ENCODE measurements at places on chromosomes 2 and 18.

DNA sequence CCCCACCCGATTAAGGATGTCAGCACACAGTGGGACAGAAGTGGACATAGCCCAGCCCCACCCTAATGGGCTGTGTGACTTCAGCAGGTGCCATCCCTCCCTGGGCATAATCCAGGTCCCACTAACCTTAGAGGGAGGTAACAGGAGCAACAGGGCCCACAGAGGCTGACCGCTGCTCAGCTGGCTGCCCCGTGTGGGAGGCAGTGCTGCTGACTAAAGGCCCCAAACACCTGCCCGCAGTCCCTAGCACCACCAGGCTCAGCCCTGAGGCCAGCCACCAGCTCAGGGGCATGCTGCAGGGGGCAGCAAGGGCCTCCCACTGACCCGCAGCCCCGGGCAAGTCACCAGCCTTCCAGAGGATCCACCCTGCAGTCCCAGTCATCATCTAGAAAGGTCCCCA is 14.6 kb downstream of the BIN1 start:
- no peak for DNase-seq

GRCh38 chr18:54100920-54101470 is 123.5 kb downstream of the MBD2 start:
- no peak for DNase-seq

DNA sequence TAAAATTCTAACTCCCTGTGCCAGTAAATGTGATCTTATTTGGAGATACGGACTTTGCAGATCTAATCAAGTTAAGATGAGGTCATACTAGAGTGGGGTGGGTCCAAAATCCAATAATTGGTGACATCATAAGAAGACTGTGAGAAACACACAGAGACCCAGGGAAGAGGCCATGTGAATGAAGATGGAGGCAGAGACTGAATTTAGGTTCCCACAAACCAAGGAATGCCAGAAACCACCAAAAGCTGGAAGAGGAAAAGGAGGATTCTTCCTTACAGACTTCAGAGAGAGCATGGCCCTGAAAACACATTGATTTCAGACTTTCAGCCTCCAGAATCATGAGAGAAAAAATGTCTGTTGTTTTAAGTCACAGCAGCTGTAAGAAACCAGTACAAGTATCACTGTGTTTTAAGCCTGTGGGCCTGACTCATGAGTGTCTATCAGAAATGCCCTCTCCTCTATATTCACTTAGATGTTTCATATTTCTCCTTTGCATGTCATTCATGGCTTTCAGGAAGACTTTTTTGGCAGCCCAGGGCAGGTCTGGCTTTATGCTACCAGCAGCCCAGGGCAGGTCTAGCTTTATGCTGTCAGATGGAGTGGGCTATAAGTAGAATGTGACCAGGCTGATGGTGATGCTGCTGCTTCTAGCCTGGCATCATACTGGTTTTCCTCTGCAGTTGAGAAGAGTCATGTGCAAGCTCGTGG is 100.0 kb downstream of the SPOPL start:
- DNase-seq, result no peak

- DNase-seq, result no peak
Measured at GRCh38 chr2:64262071-64262470, 117.9 kb upstream of the PELI1 start.

GRCh38 chr18:4369705-4370104 is 85.4 kb downstream of the DLGAP1 start:
- DNase-seq, result no peak

DNA sequence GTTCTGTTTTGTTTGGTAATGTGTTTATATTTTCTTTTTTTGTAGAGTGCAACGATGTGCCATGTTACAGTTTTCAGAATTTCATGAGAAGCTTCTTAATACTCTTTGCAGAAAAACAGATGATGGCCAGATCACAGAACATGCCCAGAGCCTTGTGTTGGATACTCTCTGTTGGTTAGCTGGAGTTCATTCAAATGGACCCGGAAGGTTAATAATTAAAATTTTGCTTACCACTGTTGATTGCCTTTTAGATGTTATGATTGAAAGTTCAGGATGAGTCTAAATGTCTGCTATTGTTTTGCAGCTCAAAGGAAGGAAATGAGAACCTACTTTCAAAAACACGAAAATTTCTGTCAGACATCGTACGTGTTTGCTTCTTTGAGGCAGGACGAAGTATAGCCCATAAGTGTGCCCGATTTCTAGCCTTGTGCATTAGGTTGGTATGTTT is 85.2 kb downstream of the BIRC6 start:
- DNase-seq, result no peak

GRCh38 chr2:65386344-65386743 is 46.1 kb downstream of the SPRED2 start:
- DNase-seq, result no peak

DNA sequence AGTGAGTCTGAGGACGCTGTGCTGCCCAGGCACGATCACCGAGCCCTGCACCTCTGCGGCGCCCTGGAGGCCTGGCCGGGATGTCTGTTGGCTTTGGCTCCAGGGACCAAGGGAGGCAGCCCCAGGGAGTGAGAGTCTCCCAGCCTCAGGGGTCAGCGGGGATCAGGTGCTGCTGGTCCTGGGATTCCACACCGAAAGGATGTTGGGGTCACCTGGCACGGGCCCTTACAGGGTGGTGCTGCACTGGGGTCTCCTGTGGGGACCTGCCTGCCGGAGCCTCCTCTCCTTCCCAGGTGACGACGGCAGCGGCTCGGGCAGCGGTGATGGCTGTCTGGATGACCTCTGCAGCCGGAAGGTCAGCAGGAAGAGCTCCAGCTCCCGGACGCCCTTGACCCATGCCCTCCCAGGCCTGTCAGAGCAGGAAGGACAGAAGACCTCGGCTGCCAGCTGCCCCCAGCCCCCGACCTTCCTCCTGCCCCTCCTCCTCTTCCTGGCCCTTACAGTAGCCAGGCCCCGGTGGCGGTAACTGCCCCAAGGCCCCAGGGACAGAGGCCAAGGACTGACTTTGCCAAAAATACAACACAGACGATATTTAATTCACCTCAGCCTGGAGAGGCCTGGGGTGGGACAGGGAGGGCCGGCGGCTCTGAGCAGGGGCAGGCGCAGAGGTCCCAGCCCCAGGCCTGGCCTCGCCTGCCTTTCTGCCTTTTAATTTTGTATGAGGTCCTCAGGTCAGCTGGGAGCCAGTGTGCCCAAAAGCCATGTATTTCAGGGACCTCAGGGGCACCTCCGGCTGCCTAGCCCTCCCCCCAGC is 30.5 kb downstream of the GPC1 start:
- DNase-seq, result no peak

GRCh38 chr18:28050545-28050944 is 126.4 kb downstream of the CDH2 start:
- DNase-seq, result no peak

GRCh38 chr18:55337908-55338521 is 250.0 kb downstream of the TCF4 start:
- no peak for DNase-seq

DNA sequence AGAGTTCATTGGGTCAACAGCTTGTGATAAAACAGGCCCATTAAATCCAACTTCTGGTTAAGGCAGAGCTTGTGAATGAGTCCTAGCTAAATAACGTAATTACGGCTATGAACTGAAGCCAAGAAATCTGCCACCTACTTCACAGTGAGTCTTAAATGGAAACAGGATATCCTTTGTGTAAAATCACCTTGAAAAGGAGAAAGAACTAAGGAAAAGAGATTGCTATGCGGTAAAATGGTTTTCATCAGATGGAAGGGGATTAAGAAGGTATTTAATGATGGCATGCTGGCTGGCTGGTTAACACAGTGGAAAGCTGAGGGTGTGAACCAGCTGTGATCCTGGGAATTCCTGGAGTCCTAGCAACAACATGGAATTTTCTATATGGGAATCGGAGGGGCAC is 156.6 kb downstream of the DOK6 start:
- DNase-seq, result peak; percentile 13

DNA sequence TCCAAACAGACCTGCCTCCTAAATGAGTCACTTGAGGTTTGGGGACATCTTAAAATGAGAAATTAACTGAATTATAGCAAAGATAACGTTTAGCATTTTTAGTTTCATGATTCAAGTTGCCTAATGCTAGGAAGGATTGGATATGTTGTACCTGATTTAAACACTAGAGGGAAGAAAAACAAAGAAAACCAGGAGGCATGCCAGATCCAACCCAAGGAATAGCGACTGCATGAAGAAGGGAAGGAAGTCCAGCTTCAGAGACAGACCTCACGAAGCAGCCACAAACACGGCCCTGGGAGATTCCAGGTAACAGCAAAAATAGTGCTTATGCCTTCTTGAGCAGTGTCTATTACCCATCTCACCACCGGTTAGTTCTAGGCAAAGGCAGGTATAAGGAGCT is 499.9 kb upstream of the SPHKAP start:
- DNase-seq, result no peak

DNA sequence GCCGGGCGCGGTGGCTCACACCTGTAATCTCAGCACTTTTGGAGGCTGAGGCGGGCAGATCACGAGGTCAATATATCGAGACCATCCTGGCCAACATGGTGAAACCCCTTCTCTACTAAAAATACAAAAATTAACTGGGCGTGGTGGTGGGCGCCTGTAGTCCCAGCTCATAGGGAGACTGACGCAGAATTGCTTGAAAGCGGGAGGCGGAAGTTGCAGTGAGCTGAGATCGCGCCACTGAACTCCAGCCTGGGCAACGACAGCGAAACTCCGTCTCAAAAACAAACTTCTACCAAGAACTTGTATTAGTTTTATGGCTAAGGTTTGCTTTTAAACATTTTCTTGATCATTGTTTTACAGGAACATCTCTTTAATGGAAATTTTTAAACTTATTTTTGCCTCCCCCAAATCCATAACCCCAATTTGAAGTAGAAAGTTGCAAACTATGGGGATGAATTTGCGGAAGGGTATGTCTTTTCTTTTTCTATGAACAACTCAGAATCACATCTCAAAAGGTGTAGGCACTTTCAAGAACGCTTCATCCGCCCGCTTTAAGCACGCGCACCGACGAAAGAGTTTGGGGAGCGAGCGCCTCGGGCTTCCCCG is 46.8 kb upstream of the PTMA start:
- no peak for DNase-seq

DNA sequence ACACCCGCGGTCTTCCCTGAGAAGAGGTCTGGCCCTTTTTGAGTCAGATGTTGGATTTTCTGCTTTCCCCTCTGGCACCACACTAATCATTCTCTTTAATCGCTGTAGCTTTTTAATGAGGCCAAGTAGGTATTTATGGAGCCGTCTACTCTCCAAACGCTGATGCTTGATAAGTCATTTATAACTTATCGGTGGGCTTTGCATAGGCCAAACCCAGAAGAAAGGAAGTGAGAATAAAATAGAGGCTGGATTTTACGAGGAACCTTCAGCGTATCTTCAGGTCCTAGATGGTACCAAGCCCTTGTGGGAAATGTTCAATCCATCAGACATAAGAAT is 142.5 kb upstream of the CTAGE1 start:
- DNase-seq, result no peak

DNA sequence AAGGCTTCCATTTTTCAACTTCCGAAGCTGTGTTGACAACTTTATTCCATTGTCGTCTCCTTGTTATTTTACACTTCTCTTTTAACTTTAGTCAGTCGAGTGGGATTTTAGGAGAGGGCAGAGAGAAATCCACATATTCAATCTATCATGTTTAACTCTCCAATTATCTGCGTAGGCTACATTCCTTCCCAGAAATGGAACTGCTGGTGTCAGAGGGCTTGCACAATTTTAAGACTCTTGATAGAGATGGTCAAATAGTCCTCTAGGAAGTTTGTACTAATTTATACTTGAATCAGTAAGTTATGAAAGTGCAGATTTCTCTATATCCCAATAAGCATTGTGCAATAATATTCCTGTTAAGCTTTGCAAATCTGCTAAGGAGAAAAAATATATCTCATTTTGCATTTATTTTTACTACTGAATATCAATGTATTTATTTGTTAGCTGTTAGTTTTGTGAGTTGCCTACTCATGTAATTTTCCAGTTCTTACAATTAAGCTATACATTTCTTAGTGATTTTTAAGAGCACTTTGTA is 95.6 kb downstream of the CYP26B1 start:
- no peak for DNase-seq

- DNase-seq, result no peak
Measured at GRCh38 chr2:222783592-222783991, 77.2 kb upstream of the ACSL3 start.

DNA sequence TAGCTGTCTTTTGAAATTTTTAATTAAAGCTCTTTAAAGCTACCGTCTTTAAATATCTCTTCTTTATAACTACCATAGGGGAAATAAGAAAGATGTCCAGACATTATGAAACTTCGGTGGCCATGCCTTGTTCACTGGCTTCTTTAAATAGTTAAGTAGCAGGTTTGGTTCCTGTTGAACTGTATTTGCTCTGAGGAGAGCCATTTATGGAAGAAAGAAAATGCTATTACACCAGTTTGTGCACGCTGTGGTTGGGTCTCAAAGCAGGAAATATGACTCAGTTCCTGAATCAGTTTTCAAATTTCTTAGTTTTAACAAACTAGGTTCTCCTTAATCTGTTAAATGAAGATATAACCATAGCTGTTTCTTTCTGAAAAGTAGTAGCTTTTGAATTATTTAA is 12.2 kb downstream of the ARPC2 start:
- no peak for DNase-seq

- no peak for DNase-seq
Measured at GRCh38 chr18:59881728-59882656, 17.8 kb upstream of the PMAIP1 start.

GRCh38 chr2:128748835-128749605 is 430.4 kb upstream of the HS6ST1 start:
- DNase-seq, result no peak

DNA sequence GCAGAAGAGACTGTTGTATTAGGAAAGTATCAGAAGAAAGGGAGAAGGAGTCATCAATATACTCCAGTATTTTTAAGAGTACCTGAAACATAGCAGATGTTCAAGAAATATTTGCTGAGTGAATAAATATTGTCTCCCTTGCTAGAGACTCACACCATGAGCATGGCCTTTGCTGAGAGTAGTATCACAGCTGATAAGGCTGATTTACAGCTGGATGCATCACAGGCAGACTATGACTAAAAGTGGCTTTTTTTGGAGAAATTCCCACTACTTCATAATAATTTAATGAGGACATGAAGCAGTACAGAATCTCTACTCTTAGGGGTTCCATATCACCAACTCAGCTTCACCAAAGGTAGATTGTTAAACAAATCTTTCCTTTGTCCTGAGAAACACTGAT is 373.3 kb downstream of the RBM43 start:
- no peak for DNase-seq

GRCh38 chr18:31061945-31062344 is 19.4 kb upstream of the DSC3 start:
- DNase-seq, result no peak

DNA sequence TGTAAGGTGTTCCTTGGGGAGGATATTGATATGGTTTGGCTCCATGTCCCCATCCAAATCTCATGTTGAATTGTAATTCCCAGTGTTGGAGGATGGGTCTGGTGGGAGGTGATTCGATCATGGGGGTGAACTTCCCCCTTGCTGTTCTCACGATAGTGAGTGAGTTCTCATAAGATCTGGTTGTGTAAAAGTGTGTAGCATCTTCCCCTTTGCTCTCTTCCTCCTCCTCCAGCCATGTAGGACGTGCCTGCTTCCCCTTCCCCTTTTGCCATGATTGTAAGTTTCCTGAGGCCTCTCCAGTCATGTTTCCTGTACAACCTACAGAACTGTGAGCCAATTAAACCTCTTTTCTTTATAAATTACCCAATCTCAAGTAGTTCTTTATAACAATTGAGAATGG is 458.7 kb downstream of the LPIN1 start:
- DNase-seq, result no peak

- DNase-seq, result no peak
Measured at GRCh38 chr2:131143803-131144202, 38.7 kb downstream of the PLEKHB2 start.
